ENCODE measurements at places on chromosomes 2 and 18. TPM values are rescaled to one million over a fixed set of nuclear protein-coding genes. Genes with fewer than 3 reads are reported as not detected.
A peak's percentile ranks its signal among the peaks of the same experiment; 100 is the strongest.

SERPINB10 gene
- total RNA-seq, result not detected

OTOF gene
- not detected for total RNA-seq

DNA sequence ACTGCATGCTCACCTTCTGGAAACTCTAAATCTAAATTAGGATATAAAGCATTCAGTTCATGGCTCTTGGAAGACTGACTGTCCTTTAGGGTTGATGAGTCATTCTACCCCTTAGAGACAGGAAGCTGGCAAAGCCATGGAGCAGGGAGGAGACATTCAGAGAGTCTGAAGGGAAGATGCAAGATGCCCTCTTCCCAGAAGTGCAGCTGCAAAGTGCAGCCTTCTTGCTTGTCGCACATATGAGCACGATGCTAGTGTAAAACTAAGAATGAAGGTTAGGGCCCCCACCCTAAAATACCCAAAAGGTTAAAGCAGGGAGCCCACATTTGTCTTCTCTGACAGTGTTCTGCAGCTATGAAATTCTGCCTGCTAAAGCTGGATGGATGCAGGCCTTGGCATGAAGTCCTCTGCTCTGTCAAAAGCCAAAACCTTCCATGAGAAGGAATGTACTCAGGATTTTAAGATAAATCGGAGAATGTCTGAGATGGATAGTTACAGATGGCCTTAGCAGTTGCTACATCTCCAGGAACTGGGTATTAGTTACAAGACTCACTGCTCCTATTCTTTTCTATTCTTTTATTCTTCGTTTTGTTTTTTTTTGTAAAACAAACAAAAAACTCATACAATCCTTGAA, 89.7 kb downstream of the POLE4 start:
- no peaks in the 10 kb centered on the region for H3K36me3 ChIP-seq
- DNase-seq, result no peak
- H3K4me3 ChIP-seq, result no peak overlapping the region

GRCh38 chr18:63677500-63678225, 16.0 kb upstream of the SERPINB3 start:
- H3K27ac ChIP-seq, result no peak overlapping the region
- H3K4me3 ChIP-seq, result no peak overlapping the region
- H3K36me3 ChIP-seq, result no peaks in the 10 kb centered on the region
- DNase-seq, result no peak
- H3K27me3 ChIP-seq, result no peaks in the 10 kb centered on the region
- H3K4me1 ChIP-seq, result no peaks in the 10 kb centered on the region

DNA sequence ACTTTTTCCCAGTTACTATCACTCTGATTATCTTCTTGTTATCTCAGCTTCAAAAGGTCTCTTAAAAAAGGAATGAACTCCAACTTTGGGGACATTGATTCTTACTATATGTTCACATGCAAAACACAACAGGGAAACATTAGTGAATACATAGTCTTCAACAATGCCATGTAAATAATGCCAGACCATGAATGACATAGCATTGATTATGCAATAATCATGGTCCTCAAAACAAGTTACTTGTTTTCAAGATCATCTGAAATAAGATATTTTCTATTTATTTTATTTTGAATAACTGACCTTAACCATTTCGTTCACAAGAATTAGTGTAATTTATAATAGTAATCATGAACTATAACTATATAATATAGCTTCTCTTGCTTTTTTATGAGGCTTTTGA, 902.3 kb downstream of the MBD2 start:
- H3K4me3 ChIP-seq, result no peak overlapping the region
- H3K27ac ChIP-seq, result no peak overlapping the region
- no peaks in the 10 kb centered on the region for H3K36me3 ChIP-seq
- H3K27me3 ChIP-seq, result no peaks in the 10 kb centered on the region
- DNase-seq, result no peak
- no peaks in the 10 kb centered on the region for H3K4me1 ChIP-seq

DNA sequence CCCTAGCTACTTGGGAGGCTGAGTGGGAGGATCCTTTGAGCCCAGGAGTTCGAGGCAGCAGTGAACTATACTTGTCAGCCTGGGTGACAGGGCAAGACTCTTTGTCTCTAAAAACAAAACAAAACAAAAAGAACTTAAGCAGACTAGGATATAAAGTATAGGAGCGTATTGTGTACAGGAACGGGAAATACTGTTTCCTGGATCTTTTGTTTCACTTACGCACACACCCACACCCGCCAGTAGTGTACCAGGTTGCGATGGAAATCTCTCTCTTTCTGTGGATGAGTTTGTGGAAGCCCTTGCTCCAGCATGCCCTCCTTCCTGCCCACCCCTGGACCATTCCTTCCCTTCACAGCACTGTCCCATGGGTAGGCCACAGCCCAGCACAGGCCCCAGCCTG, 136.3 kb downstream of the RPIA start:
- H3K27ac ChIP-seq, result no peak overlapping the region
- no peak overlapping the region for H3K4me3 ChIP-seq
- H3K4me1 ChIP-seq, result no peaks in the 10 kb centered on the region
- no peak for DNase-seq
- no peaks in the 10 kb centered on the region for H3K36me3 ChIP-seq

KCNE4 gene
- total RNA-seq, result 18.3 TPM

GRCh38 chr2:96541398-96542152, 5.0 kb downstream of the ARID5A start:
- H3K27ac ChIP-seq, result no peak overlapping the region
- H3K36me3 ChIP-seq, result peaks cover 51% of the 10 kb centered on the region
- H3K4me3 ChIP-seq, result peak overlapping the region; percentile 83
- DNase-seq, result no peak

POTEJ gene
- total RNA-seq, result not detected

DNA sequence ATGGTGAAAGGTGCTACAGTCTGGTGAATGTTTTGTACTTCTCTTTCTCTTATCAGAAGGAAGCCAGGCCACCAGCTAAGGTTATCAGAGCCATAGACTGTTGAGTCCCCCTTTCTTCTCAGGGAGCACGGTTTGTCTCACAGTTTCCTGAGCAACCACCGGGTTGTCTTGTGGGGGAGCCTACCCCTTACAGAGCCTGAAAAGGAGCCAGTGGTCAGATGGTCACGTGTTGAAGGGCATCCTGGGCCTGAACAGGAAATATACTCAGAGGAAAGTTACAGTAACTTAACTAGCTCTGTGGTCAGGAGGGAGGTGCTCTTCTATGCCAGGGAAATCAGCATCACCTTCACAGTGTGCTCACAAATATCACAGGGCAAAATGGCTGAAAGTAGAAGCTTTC, 11.6 kb downstream of the CD28 start:
- DNase-seq, result no peak
- no peak overlapping the region for H3K27ac ChIP-seq
- no peaks in the 10 kb centered on the region for H3K27me3 ChIP-seq
- H3K36me3 ChIP-seq, result no peaks in the 10 kb centered on the region
- no peaks in the 10 kb centered on the region for H3K4me1 ChIP-seq
- no peak overlapping the region for H3K4me3 ChIP-seq

ARHGAP28 gene
- 0.85 TPM for total RNA-seq

- DNase-seq, result peak; percentile 64
- no peaks in the 10 kb centered on the region for H3K27me3 ChIP-seq
- peaks cover 5% of the 10 kb centered on the region for H3K4me1 ChIP-seq
- H3K4me3 ChIP-seq, result no peak overlapping the region
These were observed 4.8 kb downstream of the NEU4 start for GRCh38 chr2:241813644-241814392.

DNA sequence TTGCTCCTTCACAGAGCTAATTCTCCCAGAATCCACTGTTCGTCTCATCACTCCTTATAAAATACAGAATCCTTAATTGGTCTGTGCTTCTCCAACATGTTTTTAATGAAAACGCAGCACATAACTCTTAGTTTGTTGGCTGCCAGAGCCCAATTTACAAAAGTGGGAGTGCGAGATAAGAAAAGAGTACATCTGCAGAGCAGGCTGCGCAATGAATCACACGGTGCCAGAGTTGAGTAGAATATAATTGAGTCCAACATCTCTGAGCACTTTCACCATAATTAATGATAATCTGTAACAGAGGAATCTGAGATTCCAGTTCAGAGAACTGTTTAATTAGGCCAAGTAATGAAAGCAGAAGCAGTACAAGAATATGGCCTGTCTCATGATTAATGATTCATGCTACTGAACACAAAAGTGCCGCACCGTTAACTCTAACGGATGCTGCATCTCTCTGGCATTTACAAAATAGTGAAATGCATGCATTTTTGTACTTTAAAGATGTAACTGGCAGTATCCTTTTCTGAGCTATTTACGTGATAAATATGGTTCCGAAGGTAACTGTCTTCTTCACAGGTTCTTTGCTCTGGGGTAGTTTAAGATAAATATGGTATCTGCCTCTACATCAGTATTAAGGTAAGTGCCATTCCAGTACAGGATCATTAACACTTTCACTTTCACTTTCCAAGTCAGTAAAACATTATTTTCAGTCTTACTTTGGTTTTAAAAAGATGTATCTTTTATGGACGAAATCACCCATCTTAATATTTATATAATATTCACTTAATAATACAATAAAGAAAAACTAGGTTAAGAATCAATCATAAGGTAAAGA, 785.6 kb downstream of the NR4A2 start:
- peak overlapping the region; percentile 29 for H3K4me3 ChIP-seq
- H3K36me3 ChIP-seq, result no peaks in the 10 kb centered on the region
- H3K27ac ChIP-seq, result no peak overlapping the region
- no peaks in the 10 kb centered on the region for H3K4me1 ChIP-seq
- DNase-seq, result no peak
- no peaks in the 10 kb centered on the region for H3K27me3 ChIP-seq

DNA sequence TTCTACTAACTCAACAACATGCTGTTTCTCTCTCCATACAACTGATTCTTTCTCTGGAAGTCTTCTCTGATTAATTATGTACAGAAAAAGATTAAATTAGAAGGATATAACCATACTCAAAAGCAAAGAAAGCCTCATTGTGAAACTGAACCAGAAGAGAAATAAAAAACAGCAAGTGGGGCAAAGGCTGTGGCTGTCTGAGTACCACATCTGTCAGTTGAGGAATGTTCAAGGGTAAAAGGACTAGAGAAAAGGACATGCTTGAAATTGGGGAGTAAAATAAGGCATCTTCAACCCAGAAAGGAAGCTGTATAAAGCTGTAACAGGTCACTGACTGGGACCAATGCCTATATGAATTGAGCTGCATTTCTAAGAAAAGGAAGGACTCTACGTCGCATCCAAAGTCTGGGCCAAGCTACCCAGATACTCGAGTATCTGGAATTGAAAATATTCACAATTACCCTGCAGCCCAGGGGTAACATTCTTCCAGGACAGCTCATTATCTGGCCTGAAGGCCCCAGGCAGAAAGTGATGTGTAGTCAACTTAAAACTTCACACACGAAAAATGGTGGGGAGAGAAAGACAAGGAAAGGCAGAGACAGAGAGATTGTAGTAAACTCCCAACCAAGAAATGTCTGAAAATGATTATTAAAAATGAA, 356.0 kb upstream of the GALNT5 start:
- no peak overlapping the region for H3K27ac ChIP-seq
- no peaks in the 10 kb centered on the region for H3K36me3 ChIP-seq
- H3K4me1 ChIP-seq, result no peaks in the 10 kb centered on the region
- no peaks in the 10 kb centered on the region for H3K27me3 ChIP-seq

DNA sequence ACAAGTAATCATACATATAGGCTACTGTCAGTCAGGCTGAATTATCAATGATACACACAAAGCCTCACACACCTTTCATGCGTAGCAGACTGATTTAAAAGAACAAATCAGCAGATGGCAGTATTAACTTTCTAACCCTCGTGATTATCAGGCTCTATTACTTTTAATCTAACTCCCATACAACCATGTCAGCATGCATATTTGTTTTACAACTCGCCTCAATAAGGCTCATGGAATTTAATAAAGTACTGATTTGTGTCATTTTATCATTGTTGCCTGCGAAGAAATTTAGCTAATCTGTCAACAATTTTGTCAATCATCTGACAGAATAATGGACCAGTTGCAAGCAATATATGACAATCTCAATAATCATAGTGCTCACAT, 82.8 kb downstream of the SLC25A12 start:
- no peaks in the 10 kb centered on the region for H3K27me3 ChIP-seq
- DNase-seq, result no peak
- no peak overlapping the region for H3K4me3 ChIP-seq
- no peaks in the 10 kb centered on the region for H3K4me1 ChIP-seq
- H3K27ac ChIP-seq, result no peak overlapping the region

- no peak overlapping the region for H3K4me3 ChIP-seq
- H3K36me3 ChIP-seq, result peaks cover 100% of the 10 kb centered on the region
- no peaks in the 10 kb centered on the region for H3K4me1 ChIP-seq
- no peak for DNase-seq
- no peak overlapping the region for H3K27ac ChIP-seq
These were observed 72.2 kb upstream of the EML6 start for GRCh38 chr2:54651291-54651690.

DNA sequence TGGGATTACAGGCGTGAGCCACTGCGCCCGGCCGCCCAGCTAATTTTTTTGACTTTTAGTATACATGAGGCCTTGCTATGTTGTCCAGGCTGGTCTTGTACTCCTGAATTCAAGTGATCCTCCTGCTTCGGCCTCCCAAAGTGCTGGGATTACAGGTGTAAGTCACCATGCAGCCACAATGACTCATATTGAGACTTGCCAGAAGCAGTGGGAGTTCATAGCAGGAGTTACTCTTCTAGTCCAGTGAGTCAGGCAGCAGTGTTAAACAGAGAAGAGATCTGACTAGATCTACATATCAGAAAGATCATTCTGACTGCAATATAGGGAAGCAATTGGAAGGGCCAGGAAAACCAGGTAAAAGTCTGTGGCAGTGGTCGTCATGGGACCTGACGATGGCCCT, 1.5 kb upstream of the FLACC1 start:
- peaks cover 7% of the 10 kb centered on the region for H3K36me3 ChIP-seq
- H3K27ac ChIP-seq, result no peak overlapping the region
- H3K4me1 ChIP-seq, result peaks cover 2% of the 10 kb centered on the region
- no peak overlapping the region for H3K4me3 ChIP-seq
- DNase-seq, result no peak

- H3K4me3 ChIP-seq, result peak overlapping the region; percentile 24
- peak overlapping the region; percentile 70 for H3K27ac ChIP-seq
- H3K27me3 ChIP-seq, result no peaks in the 10 kb centered on the region
- DNase-seq, result no peak
- H3K4me1 ChIP-seq, result peaks cover 13% of the 10 kb centered on the region
- no peaks in the 10 kb centered on the region for H3K36me3 ChIP-seq
These were observed 69.9 kb downstream of the TMEM247 start for GRCh38 chr2:46549166-46549844.

GRCh38 chr18:76412010-76412817, 82.8 kb downstream of the ZNF516 start:
- H3K27ac ChIP-seq, result no peak overlapping the region
- no peaks in the 10 kb centered on the region for H3K36me3 ChIP-seq
- H3K27me3 ChIP-seq, result no peaks in the 10 kb centered on the region
- no peaks in the 10 kb centered on the region for H3K4me1 ChIP-seq
- no peak overlapping the region for H3K4me3 ChIP-seq

GRCh38 chr2:238173692-238174091, 14.9 kb downstream of the ERFE start:
- peaks cover 27% of the 10 kb centered on the region for H3K4me1 ChIP-seq
- no peak for DNase-seq
- H3K27ac ChIP-seq, result no peak overlapping the region
- peaks cover 53% of the 10 kb centered on the region for H3K36me3 ChIP-seq

IL36A gene
- total RNA-seq, result not detected

- no peak overlapping the region for H3K27ac ChIP-seq
- no peak for DNase-seq
- no peaks in the 10 kb centered on the region for H3K27me3 ChIP-seq
- H3K36me3 ChIP-seq, result no peaks in the 10 kb centered on the region
These were observed 370.8 kb downstream of the LNPK start for GRCh38 chr2:175631245-175631623.

MAPK4 gene
- total RNA-seq, result 1.2 TPM

GRCh38 chr18:78716022-78716421, 263.6 kb upstream of the SALL3 start:
- H3K36me3 ChIP-seq, result no peaks in the 10 kb centered on the region
- H3K27ac ChIP-seq, result no peak overlapping the region
- no peak for DNase-seq
- H3K4me1 ChIP-seq, result no peaks in the 10 kb centered on the region
- no peak overlapping the region for H3K4me3 ChIP-seq

Measured in ascending aorta (tissue), 2 donors.